ENCODE measurements at places on chromosomes 16 and 17.

DNA sequence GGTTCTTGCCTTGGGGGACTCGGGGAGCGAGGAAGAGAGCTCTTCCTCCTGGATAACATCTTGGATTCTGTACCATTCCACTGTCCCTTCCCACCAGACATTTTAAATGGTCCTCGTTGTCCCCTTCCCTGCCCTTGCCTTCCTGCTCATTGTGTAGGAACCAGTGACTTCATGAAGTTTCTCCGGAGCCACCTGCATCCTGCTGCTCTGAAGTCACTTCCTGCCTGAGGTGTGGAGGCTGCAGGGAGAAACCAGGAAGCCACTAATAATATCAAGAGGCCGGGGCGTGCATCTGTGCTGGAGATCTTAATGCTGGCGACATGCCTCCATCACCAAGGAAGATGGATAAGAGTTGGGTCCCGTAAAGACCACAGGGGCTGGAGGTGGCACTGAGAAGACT is 6.2 kb upstream of the SLC16A13 start:
- no peak for DNase-seq

GRCh38 chr16:88770461-88771293 is 14.3 kb downstream of the PIEZO1 start:
- DNase-seq = no peak

GRCh38 chr17:29505836-29506235 is 61.0 kb downstream of the ABHD15 start:
- no peak for DNase-seq

- DNase-seq = no peak
These were observed 2.3 kb upstream of the CBX4 start for GRCh38 chr17:79841369-79842135.

- DNase-seq = no peak
These were observed 5.3 kb downstream of the ELOB start for GRCh38 chr16:2771496-2772402.

DNA sequence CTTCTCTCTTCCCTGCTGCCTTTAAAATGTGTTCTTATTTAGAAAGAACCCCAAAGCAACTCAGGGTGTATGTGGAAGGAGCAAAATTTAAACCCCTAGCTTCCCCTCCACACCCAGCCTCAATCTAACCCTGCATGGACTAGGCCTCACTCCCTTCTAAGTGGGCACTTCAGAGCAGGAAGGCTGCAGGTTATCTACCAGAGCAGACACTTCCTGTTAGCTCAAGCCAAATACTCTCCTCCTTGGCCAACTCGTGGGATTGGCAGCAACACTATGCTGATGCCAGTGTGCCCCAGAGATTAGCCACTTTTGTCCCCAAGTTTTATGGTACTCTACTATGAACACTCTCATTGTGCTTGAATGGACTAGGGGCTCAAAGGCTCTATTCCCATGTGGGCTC is 35.6 kb downstream of the CCDC42 start:
- DNase-seq = no peak

- no peak for DNase-seq
These were observed 673.8 kb downstream of the MAF start for GRCh38 chr16:78926723-78927210.

GRCh38 chr17:75013092-75013559 is 656 bp downstream of the MRPL58 start:
- DNase-seq = no peak

DNA sequence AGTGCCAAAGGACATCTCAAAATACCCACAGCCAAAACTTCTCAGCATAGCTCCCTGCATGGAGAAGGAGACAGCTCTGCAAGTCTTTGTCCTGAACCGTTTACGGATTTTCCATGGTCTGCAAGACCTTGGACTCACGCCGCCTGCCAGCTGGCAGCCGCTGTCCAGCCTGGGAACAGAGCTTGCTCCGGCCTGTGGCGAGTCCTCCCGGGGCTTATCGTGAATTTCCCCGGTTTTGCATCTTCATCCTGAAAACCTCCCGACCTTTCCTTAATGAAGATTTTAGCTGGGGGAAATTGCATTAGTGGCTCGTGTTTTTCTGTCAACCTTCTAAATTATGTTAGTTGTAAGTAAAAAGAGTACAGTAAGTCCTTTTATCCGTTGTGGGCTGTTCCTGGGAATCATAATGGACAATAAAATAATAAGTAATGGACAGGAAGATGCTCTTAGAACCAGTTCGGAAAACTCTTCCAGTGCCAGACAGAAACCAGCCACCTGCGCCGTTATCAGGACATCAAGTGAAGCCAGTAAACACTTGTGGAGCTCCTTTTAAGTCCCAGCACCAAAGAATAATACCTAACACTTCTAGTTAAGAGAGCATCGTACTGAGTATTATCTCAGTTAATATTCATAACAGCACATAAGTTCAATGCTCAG is 112.4 kb upstream of the NOL11 start:
- peak; percentile 36 for DNase-seq

DNA sequence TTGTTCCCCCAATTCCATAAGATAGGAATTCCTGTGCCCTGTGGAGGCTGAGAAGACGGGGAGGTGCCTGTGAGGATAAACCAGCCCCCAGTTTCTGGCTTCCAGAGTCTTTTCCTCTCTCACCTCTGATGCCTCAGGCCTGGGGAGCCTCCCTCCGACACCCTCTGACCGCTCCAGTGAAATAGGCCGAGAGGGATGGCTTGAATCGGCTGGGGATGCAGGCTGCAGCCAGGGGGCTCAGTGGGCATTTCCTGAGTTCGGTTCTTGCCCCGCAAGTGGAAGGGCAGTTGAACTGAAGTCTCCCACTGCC is 339.4 kb downstream of the SEC14L1 start:
- DNase-seq = no peak

GRCh38 chr16:80743772-80744171 is 60.6 kb downstream of the CDYL2 start:
- DNase-seq = no peak

- DNase-seq = no peak
These were observed 114.3 kb downstream of the MGAT5B start for GRCh38 chr17:76982408-76983074.

- DNase-seq = peak; percentile 75
These were observed 4.3 kb upstream of the NUPR1 start for GRCh38 chr16:28543072-28543471.

DNA sequence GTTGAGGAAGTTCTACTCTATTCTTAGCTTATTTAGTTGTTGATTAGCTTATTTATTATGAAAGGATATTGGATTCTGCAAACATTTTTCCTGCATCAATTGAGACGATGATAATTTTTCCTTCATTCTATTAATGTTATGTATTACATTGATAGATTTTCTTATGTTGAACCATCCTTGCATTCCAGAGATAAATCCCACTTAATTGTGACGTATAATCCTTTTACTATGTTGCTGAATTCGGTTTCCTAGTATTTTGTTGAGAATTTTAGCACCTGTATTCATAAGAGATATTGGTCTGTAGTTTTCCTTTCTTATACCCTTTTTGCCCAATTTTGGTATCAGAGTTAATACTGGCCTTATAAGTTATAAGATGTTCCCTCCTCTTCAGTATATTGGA is 47.6 kb upstream of the BRD7 start:
- no peak for DNase-seq
